ENCODE measurements at places on chromosomes 5 and 9.

DNA sequence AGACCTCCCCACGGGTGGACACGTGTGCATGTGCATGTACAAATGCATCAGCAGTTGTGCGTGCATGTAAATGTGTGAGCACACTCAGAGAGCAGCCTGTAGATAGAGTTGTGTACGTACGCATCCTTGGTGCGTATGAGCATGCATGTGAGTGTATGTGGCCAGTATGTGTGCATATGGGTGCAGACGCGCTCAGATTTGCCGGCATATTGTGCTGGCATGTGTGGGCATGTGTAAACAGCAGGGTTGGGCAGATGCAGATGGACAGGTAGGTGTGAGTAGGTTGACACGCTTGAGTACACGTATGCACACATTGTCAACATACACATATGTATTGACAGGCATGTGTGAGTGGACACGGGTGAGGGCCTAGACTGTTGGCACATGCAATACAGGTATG lies 56.5 kb downstream of the LMX1B start:
- DNase-seq: no peak

DNA sequence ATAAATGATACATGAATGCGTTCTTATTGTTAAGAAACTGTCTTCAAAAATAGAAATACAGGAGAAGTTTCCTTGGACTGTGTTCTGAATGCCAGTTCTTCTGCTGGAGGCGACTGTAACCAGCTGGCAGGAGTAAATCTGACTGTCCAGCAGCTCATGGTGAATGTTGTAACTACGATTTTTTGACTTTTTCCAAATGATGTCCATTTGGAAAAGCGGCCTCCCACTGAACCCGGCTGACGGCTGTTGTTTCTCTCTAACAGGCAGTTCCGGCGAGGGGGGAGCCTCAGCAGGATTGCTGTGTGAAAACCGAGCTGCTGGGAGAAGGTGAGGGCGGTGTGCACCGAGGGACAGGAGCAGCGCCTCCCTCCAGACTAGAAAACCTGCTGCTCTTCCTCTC lies 91.9 kb downstream of the EHMT1 start:
- no peak for DNase-seq

- DNase-seq: no peak
Observed at GRCh38 chr9:131095666-131096268, 564 bp upstream of the AIF1L start.

DNA sequence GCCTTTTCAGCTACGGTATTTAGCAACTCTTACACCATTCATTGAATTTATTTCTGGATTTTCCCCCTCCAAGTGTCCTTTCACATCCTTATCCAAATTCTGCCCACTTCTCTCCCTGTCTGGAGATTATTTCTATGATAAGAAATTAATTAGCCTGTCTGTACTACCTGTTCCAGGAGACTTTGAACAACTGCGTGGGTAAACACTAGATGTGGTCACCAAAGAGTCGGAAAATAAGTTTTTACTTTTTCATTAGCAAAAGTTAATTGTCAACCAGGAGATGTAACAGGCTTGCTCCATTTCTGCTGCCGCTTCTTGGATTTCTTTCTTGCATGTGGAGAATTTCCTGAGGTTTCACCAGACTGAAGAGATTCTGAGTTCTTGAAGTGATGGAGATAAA lies 14.0 kb downstream of the SLC1A1 start:
- no peak for DNase-seq

- no peak for DNase-seq
Observed at GRCh38 chr5:67679184-67679841, 482.7 kb upstream of the CD180 start.

DNA sequence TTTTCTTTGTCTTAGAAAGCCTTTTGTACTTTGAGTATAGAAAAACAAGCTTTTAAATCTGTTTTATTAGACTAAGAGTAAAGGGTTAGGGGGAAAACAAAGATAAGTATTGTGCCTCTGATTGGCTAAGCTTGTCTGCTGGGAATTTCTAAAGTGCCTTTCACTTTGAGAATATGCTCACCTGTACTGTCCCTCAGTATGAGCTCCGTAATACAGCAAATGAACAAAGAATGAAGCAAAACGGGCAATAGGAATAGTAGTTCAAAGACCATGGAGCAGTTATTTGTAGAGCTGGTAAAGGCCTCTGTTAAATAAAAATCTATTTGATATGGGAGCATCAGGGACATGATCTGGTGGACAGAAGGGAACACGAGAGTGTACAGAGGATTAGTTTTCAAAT lies 277.8 kb downstream of the MAST4 start:
- no peak for DNase-seq

DNA sequence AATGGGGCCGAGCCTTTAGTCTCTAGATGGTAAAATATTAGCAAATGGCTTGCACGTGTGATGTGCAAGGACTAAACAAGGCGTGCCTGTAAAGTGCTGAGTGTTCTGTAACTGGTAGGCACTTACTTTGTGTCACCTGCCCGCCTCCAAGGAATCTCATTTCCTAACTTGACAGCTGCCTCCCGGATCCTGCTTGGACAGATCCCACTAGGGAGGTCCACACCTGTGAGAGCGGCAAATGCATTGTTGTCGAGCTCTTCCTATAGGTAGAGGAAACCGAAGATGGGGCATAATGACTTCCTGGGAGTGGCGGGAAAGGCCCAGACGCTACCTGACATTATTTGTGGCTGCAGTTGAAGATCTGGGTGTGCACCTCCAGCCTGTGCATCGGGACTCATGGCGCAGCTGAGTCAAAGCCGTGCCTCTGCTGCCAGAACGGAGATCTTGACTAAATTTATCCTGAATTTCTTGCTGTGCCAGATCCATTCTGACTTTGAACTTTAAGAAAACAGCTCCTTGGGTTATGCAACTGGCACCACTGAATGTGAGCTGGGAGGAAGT lies 79.8 kb downstream of the TENT4A start:
- no peak for DNase-seq

GRCh38 chr9:106322706-106323245 lies 540.2 kb upstream of the ZNF462 start:
- DNase-seq: no peak

DNA sequence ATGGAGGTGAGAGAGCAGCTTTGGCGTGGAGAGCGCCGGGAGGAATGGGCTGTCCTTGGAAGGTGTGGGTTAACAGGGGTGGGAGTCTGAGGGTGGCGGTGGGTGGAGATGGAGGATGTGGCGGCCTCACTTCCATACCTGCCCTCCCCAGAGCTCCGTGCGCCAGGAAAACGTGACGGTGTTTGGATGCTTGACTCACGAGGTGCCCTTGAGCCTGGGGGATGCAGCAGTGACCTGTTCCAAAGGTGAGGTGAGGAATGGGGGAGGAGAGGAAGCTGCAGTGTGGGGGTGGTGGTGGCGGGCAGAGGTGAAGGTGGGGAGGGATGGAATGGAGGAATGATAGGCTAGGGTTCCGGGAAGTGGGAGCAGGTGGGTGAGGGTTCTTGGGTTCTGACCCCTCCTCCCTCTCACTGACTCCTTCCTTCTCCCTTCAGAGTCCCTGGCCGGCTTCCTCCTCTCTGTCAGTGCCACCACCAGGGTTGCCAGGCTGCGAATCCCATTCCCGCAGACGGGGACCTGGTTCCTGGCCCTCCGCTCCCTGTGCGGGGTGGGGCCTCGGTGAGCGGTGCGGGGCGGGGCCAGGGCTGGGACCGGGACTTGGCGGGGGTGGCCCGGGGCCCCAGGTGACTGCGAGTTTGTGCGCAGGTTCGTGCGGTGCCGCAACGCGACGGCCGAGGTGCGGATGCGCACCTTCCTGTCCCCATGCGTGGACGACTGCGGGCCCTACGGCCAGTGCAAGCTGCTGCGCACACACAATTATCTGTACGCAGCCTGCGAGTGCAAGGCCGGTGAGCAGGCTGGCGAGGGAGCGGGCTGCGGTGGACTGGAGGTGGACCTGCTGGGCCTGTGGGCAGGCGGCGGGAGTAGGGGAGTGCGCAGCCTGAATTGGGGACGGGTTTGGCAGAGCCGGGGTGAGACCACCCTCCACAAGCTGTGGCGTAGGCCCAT lies 17.1 kb downstream of the TMEM8B start:
- DNase-seq: no peak

DNA sequence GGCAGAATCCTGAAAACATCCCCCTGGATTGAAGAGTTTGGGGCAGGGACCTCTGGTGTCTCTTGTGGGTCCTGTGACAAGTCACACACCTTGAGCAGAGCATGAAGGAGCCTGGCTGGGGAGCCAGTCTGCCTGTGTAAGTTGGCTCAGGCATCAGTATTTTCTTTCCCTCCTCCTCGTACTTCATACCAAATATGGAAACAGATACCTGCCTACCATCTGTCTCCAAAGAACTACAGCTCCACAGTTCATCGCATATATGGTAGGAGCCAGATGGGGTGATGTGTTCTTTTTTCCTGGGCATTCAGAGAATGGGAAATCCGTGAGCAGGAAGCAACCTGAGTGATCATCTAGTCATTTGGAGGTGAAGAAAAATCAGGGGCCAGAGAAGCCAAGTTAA lies 177.3 kb upstream of the RAD23B start:
- DNase-seq: no peak
